ENCODE measurements at places on chromosomes 6 and 20. TPM values are rescaled to one million over a fixed set of nuclear protein-coding genes. Genes with fewer than 3 reads are reported as not detected.

The COL20A1 gene
- 0.71 TPM for total RNA-seq

The VSX1 gene
- 0.93 TPM for total RNA-seq

The OPN5 gene
- total RNA-seq: not detected

The SRMS gene
- 0.25 TPM for total RNA-seq

The DST gene
- total RNA-seq: 49.8 TPM

The ALDH8A1 gene
- total RNA-seq: 0.17 TPM

The COL21A1 gene
- total RNA-seq: 0.84 TPM

The BANF2 gene
- total RNA-seq: not detected
